Activated CD4-positive, alpha-beta T cell treated with anti-CD3 and anti-CD28 coated beads, Interleukin-10, Interleukin-2, amounts not matched to agents 100 ng/mL and 50 ng/mL, durations not matched to agents 16 hours and 8 hours (primary cell): ENCODE measurements at places on chromosomes 13 and 19.
A peak's percentile ranks its signal among the peaks of the same experiment; 100 is the strongest.

- DNase-seq = no peak
Measured at GRCh38 chr13:101869553-101869952, 417.1 kb downstream of the ITGBL1 start.

- DNase-seq = no peak
Measured at GRCh38 chr19:1481224-1481892, 2.3 kb upstream of the C19orf25 start.

- no peak for DNase-seq
Measured at GRCh38 chr19:16262618-16263017, 62.0 kb upstream of the KLF2 start.

DNA sequence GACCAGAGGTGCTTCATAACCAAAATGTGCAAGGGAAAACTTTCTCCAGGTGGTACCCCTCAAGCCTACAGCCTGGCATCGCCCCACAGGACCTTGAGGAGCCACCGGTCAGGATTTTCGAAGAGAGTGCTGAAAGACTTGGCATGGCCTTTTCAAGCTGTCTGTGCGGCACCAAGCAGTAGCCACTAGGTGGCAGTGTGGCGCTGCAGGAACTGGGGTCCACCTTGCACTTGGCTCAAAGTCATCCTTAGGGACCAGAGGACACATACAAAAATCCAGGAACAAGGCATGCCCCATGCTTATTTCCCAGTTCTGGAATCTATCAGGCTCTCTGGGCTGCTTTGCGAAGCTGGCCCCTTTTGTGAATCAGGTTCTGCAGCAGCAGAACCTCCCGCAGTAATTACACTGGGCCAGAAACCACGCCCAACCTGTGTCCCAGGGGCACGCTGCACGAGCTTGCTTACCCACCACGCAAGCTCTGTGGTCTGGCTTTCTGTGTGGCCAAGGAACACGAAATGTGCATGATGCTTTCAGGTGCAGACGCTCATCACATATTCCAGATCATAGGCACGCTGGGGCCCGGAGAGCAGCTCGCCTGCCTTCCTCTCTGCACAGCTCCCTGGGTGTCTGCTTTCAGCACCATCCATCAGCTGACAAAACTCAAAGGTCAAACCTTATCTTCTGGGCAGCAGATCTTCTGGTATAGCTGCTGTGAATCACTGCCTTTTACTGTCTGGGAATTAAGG, 87.2 kb downstream of the SLC7A1 start:
- DNase-seq = peak; percentile 77

GRCh38 chr19:5309438-5310204, 31.0 kb downstream of the PTPRS start:
- DNase-seq = no peak

- no peak for DNase-seq
Measured at GRCh38 chr19:20662421-20663105, 1.2 kb upstream of the ZNF626 start.

DNA sequence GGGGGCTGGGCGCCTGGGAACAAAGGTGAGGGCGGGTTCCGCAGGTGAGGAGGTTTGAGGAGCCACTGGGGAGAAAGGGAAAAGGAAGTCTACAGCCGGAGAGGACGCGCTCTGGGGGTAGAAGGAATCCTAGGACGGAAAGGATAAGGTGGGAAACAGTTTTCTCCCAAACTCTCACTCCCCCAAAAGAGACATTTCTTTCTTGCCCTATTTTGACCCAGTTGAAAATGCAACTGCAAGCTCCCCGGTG, 651 bp upstream of the POLR1D start:
- DNase-seq = no peak

- no peak for DNase-seq
Measured at GRCh38 chr13:75415694-75416093, 66.3 kb downstream of the TBC1D4 start.

DNA sequence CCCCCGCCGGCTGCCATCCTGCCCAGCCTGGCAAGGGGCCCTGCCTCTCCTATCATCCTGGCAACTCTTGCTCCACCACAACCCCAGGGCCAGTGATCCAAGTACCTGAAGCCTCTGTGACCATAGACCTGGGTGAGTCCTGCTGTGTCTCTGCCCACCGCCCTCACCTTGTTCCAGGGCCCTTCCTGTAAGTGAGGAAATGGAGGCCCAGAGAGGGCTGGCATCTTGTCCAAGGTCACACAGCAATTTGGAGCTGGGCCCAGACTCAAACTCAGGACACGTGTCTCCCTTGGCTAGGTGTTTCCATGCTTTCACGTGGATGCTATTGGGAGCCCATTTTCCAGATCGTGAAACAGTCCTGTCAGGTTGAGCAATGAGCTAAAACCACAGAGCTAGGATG, 3.7 kb downstream of the CREB3L3 start:
- no peak for DNase-seq

DNA sequence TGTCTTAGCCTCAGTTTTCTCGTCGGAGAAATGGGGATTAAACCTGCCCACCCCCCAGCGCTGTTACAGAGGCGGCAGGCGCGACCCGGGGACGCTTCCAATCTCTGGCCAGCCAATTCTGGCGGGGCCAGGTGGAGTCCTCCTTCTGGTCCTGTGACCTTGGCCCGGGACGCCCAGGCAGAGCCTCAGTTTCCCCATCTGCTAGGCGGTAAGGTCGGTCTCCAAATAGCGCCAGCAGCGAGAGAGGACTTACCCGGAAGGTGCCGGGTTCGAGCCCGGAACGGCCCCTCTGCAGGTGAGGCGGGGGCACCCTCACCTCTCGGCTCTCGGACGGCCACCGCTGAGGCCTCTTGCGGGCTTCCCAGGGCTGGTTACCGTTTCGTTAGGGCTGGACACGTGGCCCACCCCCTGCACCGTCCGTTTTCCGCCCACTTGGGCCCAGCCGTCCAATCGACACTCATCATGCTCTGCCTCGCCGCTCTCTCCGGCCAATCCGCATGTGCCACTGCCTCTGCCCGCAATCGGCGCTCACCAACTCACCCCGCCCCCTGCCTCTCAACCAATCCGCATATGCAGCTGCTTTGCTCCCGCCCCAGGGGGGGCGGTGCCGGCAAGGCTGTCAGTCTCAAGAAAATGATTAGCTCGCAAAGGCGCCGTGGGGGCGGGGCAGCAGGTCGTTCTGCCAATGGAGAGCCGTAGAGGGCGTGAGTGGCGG, at the start of gene ISOC2:
ISOC2 (minus strand) TSS at position 384 of the 715 bp plus-strand sequence. CDS start 5,156 bp downstream, outside the sequence.
- peak; percentile 100 for DNase-seq
